PC-9 (cell line): ENCODE measurements at places on chromosomes 11 and 22. TPM values are rescaled to one million over a fixed set of nuclear protein-coding genes. Genes with fewer than 3 reads are reported as not detected.

KRTAP5-2 gene
- total RNA-seq = not detected in 2 replicates

PNPLA5 gene
- not detected in 2 replicates for total RNA-seq

- no peak for DNase-seq
These were observed 58.1 kb downstream of the GGTLC2 start for GRCh38 chr22:22702237-22703202.

GRCh38 chr11:2914455-2915195 is 14.6 kb downstream of the PHLDA2 start:
- no peak for DNase-seq

DNA sequence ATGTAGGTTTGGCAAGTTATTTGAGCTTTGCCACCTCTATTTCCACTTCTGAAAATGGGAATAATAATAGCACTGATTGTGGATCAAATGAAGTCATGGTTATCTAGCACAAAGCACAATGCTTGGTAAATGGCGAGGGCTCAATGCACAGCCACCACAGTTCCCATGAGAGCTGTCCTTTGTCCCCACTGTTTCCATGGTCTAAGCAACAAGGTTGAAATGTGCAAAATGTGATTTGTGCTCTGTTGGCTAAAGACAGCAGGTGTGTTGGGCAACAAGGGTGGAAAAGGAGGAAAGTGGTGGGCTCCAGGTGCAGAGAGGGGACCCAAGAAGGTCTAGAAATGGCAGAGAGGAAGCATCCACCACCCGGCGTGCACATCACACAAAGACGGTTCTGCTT is 200.5 kb downstream of the TRIM29 start:
- no peak for DNase-seq

- no peak for DNase-seq
These were observed 68.3 kb upstream of the CTSC start for GRCh38 chr11:88405853-88406252.

DNA sequence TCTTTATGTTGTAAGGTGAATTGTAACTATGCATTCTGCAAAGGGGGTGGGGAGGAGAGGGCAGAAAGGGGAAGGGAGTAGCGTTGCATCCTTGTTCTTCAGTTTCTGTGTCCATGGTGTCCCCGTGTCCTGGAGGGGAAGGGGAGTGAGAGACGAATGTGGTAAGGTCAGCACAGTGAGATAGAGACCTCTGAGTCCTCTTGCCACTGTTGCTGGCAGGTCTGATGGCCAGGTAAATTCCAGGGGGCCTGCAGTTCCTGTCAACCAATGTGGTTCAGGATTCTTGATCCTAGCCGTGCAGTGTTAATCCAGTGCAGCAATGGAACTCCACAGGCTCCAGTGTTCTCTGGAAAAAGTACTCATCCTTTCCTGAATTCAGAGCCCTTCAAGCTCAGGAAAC is 14.6 kb upstream of the ADSL start:
- DNase-seq = no peak

- DNase-seq = no peak
These were observed 4.3 kb downstream of the KIRREL3 start for GRCh38 chr11:126996036-126996804.

GRCh38 chr11:131353766-131354165 is 16.6 kb upstream of the NTM start:
- DNase-seq = no peak
